Activated naive CD8-positive, alpha-beta T cell treated with anti-CD3 and anti-CD28 coated beads, Interleukin-2, amount 10 ng/mL, durations not matched to agents 7 days and 5 days (primary cell): ENCODE measurements at places on chromosomes 16 and 17. TPM values are rescaled to one million over a fixed set of nuclear protein-coding genes. Genes with fewer than 3 reads are reported as not detected.

DNA sequence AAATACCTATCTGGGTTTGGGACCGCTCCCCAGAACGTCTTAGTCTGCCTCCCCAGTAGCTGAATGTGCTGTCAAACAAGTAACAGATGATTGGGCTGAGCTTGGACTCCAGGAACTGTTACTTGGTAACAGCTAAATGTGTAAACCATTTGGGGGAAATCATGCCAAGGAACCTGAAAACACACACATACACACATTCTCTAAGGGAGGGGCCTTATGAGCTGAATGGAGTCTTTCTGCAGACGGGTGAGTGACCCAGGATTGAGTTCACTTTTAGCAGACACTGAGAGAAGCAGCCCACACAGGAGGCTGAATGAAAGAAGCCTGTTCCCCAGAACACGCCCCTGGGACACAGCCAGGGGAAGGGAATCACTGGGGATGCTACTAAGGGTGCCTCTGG lies 1.6 kb downstream of the ACLY start:
- DNase-seq, result no peak

DNA sequence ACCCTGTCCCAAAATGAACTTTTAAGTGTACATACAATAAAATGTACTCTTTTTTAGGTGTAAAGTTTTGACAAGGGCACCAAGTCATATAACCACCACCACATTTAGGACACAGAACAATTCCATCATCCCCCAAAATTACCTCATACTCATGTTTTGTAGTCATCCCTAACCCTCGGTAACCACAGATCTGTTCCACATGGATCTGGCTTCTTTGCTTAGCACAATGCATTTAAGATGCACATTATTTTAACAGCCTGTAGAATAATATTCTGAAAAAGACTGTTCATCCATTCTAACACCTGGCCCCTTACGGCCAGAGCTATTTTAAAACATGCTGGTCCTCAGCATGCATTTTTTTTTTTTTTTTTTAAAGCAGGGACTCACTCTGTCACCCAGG lies 25.2 kb upstream of the CFAP20 start:
- no peak for DNase-seq

DNA sequence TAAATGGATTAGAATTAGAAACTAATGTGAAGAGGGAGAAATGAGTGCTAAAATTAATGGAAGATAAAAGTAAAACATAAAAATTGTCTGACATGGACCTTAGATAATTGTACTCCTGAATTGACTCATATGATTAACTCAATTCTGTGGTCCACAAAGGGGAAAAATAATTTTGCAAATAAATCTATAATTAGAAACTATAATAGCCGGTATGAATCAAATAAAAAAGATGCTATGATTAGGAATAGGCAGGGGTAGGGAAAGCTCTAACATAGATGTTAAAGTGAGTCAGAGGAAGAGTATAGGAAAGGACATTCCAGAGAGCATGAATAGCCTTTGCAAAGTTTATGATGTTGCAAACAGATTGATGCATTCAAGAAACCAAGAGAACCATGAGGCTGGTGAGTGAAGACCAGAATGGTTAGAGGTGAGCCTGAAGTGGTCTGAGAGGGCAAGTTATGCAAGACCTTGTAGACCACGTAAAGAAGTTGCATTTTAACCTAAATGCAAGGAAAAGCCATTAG lies 262.1 kb upstream of the CA10 start:
- no peak for DNase-seq

- DNase-seq, result no peak
Observed at GRCh38 chr17:73091410-73091769, 1.1 kb downstream of the SLC39A11 start.

GRCh38 chr17:68821860-68822696 lies 133.1 kb downstream of the ABCA8 start:
- no peak for DNase-seq

- DNase-seq, result no peak
Observed at GRCh38 chr16:19168371-19169081, 486 bp downstream of the SYT17 start.

- DNase-seq, result no peak
Observed at GRCh38 chr17:41535764-41536481, 7.8 kb upstream of the KRT19 start.

DNA sequence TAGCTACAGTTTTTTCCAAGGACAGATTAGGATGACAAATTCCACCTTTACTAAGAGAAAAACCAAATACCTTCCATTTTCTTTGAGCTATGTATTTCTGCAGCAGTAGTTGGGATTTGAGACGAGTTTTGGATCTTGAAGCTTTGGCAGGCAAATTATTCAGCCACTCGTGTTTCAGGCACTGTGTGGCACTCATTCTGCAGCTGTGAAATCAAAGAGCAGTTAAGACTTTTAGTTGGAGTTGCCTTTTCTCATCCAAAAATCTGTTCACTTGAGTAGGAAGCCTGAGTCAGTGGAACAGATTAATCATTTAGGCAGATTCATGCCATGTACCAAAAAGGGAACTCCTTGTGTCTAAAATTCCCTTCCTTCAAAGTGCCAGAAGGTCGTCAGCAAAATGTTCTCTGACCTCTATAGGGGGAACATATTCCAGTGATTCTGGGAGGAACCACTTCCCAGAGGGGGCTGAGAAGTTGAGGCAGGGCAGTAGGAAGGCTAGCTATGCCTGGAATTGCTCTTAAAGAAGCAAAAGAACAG lies 20.1 kb downstream of the ORC6 start:
- no peak for DNase-seq

GRCh38 chr16:64809876-64810629 lies 311.8 kb downstream of the CDH11 start:
- DNase-seq, result no peak

DNA sequence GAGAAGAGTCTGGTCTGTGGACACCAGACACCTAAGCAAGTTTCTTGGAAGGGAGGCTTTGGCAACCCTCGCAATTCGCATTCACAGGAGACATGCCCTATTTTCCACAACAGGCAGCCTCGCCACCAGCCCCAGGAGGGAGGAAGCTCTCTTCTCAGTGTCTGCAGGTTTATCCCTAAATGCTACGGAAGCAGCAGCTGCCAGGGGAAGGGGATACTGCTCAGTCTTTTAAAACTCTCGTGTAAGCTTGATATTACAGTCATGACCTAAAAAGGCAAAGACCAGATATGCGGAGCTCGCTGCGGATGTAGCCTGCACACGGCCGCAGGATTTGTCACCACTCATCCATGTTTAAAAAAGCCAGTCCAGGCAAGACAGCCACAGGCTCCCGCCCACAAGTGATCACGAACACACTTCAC lies 159.2 kb upstream of the RPH3AL start:
- no peak for DNase-seq

DNA sequence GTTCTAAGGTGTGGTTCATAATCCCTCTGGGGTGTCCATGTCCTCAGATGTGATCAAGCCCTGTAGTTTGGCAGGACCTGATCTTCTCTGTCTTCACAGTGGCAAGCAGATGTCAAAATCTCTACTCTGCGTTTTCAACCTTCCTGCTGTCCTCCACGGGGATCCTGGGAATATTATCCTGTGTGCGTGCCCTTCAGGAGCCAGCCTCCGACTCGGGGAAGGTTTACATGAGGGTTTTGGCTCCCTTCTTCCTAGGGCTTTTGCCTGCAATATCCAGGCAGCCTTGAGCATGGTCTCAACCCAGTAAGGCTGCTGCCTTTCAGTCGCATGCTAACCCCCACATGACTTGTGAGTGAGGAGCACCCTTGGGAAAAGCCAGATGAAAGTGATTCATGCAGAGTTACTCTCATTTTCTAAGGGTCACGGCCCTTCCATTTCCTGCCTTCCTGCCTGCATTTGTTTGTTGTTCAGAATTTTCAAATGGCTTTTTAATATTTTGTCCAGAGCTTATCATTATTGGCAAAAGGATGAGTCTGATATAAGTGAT lies 202.2 kb upstream of the CHMP6 start:
- no peak for DNase-seq

GRCh38 chr17:7611635-7612293 lies 2.9 kb downstream of the FXR2 start:
- no peak for DNase-seq

DNA sequence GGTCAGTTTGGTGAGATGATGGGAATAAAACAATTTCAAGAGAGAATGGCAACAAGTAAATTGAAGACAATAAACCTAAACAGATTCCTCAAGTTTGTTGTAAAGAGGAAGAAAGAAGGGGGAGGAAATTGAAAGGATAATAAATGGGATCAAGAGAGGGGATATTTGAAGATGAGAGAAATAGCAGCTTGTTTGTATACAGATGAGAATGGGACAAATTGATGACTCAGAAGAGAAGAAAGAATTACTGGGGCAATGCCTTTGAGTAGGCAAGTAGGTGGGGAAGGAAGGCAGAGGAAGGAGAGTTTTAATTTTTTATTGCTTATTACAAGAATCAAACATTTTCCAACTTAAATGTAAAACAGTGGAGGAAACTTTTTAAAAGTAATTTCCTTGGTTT lies 98.3 kb downstream of the CHD9 start:
- no peak for DNase-seq

- DNase-seq, result no peak
Observed at GRCh38 chr17:382644-383533, 30.3 kb upstream of the RPH3AL start.

GRCh38 chr16:26709175-26709574 lies 357.6 kb upstream of the C16orf82 start:
- DNase-seq, result no peak

GRCh38 chr16:66474750-66475199 lies 47.7 kb downstream of the BEAN1 start:
- DNase-seq, result no peak

DNA sequence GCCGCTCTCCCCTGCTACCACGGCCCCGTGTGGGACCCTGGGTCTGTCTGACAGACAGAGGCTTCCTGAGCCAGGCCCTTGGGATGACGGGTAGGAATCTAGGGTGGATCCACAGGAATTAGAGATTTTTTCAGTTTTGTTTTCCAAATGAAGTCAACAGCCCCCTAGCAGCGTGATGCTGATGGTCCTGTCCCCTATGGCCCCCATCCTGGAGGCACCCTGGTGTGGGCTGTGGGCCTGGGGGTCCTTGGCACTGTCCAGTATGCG lies 15.5 kb downstream of the CENPX start:
- no peak for DNase-seq

DNA sequence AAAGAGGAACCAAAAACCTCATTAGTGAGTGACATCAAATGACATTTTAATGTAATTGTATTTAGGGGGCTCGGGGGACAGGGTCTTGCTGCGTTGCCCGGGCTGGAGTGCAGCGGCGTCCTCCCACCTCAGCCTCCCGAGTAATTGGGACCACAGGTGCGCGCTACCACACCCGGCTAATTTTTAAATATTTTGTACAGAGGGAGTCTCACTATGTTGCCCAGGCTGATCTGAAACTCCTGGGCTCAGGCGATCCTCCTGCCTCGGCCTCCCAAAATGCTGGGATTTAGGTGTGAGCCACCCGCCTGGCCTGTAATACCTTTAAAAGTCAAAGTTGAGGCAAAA lies 581 bp downstream of the SNRNP25 start:
- no peak for DNase-seq

DNA sequence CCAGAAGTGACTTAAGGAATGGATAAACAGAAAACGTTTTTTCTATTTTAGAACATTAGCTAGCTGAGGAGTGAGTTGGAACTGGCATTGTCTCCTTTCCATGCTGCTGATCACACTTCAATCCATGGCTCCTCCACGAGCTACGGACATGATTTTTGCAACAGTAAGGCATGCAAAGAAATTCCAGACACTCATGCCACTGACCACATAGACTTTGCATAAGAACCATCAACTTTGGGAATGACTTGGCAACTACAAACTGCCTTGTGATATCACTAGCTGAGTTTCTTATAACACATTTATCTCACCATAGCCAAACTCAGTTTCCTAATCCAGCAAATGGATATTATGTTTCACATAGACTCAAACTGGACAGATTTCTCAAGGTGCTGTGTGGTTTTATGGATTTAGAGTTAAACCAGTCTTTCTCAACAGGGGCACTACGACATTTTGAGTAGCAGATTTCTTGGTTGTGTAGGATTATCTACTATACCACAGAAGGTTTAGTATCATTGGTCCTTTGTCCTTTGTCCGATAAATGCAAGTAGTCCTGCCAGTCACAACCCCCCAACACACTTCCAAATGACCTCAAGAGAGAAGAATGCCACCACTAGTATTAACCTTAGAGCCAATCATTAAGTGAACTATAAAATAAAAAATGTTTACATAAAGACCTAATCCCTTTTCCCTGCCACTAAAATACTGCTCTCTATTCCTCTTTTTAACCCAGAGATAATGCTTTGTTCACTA lies 48.3 kb upstream of the C17orf78 start:
- no peak for DNase-seq

DNA sequence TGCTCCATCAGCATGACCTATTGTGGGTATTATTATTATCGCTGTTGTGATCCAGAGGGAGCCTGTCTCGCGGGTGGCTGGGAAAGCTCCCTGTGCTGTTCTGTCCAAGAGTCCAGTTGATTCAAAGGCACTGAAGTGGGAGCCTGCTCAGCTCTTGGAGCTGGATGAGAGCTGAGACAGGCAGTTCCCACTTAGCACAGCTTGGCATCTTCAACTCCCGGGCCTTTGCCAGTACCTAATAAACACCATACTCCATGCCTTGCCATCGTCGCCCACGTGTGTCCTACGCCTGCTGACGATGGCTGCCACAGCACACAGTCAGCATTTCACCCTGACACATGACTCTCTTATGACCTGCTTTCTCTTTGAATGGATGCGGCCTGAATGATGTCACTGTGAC lies 32.6 kb downstream of the RTN4RL1 start:
- no peak for DNase-seq

DNA sequence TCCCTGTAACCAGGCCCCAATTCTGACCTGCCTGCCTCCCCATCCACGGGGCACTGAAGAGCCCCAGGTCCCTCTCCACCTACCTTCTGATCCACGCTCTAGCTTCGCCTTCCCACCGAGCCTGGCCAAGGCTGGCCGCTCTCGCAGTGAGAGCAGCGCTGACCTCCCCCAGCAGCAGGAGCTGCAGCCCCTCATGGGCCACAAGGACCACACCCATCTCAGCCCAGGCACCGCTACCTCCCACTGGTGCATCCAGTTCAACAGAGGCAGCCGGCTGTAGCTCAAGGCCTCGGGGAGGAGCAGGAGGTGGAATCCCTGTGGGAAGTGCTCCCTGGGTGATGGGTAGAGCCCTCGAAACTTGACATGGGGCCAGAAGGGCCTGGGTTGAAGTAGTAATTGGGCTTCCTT lies 8.4 kb upstream of the PLEKHG4 start:
- DNase-seq, result no peak

DNA sequence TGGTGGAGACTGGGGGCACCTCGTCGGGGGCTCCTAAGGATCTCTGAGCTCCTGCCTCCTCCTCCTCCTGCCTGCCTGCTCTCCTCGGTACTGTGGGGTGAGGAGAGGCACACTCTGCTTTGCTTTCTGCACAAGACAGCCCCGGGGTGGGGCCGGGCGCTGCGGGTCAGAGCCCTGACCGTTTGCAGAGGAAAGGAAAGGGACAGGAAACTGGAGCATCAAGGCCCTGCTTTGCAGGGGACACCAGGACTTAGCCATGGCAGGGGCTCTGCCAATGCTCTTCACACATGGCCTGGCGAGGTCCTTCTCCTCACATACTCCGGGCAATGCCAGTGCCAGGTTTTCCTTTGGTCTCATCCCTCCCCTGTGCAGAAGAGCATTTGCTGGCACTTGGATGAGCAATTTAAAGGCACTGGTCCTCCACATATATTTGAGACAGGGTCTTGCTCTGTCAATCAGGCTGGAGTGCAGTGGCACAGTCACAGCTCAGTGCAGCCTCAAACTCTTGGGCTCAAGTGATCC lies 23.8 kb upstream of the DOC2B start:
- DNase-seq, result no peak

Gene ACTG1
- 3,174 TPM for total RNA-seq

Gene ANKS4B
- not detected for total RNA-seq

Gene C16orf86
- 5.8 TPM for total RNA-seq

Gene PRR35
- total RNA-seq, result not detected

Gene KRTAP4-5
- total RNA-seq, result not detected

Gene RNU2-1
- 8,381 TPM for total RNA-seq

Gene CD300C
- 0.45 TPM for total RNA-seq
